ENCODE measurements at places on chromosomes 3 and 15.

GRCh38 chr3:150743508-150743907, 19.5 kb downstream of the SIAH2 start:
- no peak for DNase-seq

DNA sequence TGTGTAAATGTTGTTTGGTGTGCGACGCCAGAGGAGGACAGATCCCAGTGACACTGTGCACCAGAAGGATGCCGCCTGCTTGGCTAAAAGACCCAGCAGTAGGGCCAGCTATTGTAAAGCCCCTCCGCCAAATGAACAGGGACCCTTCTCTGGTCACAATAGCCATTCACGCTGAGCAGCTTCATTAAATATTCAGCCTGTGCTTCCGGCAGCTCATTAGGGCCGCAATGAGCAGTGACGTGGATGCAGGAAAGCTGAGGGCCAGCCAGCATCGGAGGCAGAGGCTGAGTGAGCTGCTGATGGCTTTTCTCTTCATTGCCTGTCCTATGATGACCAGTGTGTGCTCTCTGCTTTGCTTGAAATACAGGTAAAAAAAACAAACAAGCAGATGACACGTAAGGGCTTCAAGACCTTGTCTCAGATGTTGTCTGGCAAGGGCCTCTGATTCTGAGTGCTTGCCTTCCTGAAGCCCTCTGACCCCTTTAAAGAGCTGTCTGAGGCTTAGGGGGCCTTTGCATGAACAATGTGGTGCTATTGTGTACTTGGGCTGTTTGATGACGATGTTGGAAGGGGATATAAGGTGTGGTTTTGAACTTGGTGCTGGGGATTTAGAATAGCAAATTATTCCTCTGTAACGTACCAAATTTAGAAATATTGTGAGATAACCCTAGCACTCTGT, 130.4 kb downstream of the FEZF2 start:
- no peak for DNase-seq

- no peak for DNase-seq
Observed at GRCh38 chr15:38612159-38612863, 47.7 kb upstream of the RASGRP1 start.

DNA sequence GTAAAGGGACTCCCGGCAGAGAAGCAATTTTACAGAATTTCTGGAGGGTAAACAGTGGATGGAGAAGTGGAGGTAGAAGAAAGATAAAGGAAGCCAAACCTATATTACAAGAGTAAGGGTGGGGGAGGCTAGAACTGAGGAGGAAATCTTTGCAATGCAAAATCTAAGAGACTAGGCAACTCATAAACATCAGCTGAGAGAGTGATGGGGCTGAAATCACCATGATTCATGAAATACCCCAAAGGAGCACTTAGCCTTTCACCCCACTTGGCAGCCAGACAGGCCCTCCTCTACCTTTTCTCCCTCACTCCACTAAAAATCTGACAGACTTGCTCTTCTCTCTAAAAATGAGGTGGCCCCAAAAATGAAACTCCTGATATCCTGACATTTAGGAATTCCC, 19.5 kb upstream of the ZBTB38 start:
- no peak for DNase-seq

GRCh38 chr15:52975941-52976449, 185.9 kb upstream of the ONECUT1 start:
- DNase-seq: no peak

DNA sequence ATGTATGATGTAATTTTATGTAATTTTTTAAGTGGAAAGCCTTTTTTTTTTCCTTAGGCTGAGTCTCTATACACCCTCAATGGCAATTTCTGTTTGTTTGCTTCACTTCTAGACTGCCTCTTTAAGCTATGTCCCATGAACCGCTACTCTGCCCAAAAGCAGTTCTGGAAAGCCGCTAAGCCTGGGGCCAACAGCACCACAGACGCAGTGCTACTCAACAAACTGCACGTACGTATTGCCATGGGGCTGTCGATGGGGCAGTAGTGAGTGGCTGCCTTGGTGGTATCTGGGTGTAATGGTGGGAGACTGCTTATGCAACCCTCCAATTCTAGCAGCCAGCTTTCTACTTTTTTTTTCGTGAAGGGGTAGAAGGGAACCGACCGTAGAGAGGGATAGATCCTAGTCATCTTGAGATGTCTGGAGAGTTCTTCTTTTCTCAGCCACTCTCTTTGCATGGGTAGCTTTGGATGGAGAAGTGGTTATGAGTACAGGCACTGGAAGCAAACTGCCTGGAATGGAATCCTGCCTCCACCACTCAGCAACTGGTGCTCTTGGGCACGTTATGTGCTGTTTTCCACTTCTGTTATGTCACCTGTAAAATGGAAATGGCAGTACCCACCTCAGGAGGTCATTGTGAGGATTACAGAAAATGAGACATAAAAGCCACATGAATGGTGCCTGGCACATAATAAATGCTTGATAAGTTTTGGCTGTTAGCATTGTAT, 134.7 kb downstream of the ITPR1 start:
- no peak for DNase-seq

GRCh38 chr3:184193991-184194539, 8.1 kb downstream of the ABCF3 start:
- no peak for DNase-seq

GRCh38 chr15:76310475-76311099, 682 bp downstream of the ETFA start:
- no peak for DNase-seq

GRCh38 chr15:59051873-59052861, 52.8 kb upstream of the CCNB2 start:
- no peak for DNase-seq

DNA sequence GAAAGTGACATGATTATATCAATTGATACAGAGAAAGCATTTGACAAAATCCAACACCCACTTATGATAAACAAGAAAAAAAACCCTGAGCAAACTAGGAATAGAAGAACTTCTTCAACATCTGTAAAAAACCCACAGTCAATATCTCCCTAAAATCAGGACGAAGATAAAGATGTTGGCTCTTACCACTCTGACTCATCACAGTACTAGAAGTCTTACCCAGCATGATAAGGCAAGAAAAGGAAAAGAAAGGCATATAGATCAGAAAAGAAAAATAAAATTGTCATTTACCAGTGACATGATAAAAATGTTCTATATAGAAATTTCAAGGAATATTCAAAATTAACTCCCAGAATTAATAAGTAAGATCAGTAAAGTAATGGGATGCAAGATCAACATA, 7.2 kb upstream of the FBXW12 start:
- no peak for DNase-seq

DNA sequence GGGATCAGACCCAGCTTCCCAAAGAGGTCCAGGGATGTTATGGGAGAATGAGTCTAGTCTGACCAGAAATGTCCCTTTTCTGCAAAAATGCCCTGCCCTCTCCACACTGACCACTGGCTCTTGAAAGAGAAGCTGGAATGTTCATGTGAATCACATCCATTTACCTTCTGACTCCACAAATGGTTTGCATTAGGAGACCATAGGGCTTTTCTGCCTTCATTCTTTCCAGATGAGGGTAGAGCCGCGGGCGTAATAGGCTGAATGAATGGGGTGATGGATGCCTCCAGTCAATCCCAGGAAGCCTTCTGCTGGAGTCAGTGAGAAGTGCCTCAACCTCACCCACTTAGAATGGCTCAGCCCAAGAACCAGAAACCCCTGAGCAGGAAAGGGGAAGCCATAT, 47.2 kb upstream of the IREB2 start:
- no peak for DNase-seq

GRCh38 chr3:156631323-156631722, 43.1 kb upstream of the TIPARP start:
- no peak for DNase-seq

- DNase-seq: no peak
Observed at GRCh38 chr3:127014536-127015281, 31.8 kb downstream of the PLXNA1 start.

GRCh38 chr15:54197995-54198394, 219.8 kb downstream of the UNC13C start:
- DNase-seq: no peak

- DNase-seq: no peak
Observed at GRCh38 chr3:190101320-190102011, 19.2 kb downstream of the P3H2 start.

- no peak for DNase-seq
Observed at GRCh38 chr3:72144773-72145505, 360.0 kb upstream of the PROK2 start.

GRCh38 chr3:132038198-132038825, 3.5 kb upstream of the CPNE4 start:
- no peak for DNase-seq

DNA sequence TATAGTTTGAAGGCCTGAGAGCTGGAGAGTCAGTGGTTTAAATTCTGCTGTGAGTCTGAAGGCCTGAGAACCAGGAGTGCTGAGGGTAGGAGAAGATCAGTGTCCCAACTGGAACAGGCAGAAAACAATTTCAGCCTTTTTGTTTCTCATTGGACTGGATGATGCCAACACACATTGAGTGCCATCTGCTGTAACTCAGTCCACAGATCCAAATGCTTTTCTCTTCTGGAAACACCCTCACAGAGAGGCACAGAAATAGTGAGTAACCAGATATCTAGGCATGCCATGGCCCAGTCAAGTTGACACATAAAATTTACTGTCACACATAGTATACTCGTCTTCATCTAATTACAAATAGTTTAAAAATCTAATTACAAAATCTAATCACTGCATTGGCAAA, 100.8 kb downstream of the NEO1 start:
- DNase-seq: no peak

DNA sequence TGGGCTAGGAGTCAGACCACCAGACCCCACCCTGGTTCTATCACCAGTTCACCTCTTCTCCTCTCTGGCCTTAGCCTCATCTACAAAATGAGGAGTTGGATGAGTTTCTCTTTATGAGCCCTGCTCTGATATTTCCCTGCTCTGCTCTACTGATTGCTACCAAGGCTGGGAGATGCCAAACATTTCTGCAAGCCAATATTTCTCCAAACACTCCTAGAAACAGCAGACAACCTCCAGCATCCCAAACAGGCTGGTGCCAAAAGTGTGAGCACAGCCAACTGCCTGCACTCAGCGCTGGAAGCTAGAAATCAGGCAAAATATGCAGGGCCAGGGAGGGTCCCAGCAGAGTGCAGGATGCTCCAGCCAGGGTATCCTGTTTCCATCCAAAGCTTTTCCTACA, 10.8 kb downstream of the DAPK2 start:
- no peak for DNase-seq

DNA sequence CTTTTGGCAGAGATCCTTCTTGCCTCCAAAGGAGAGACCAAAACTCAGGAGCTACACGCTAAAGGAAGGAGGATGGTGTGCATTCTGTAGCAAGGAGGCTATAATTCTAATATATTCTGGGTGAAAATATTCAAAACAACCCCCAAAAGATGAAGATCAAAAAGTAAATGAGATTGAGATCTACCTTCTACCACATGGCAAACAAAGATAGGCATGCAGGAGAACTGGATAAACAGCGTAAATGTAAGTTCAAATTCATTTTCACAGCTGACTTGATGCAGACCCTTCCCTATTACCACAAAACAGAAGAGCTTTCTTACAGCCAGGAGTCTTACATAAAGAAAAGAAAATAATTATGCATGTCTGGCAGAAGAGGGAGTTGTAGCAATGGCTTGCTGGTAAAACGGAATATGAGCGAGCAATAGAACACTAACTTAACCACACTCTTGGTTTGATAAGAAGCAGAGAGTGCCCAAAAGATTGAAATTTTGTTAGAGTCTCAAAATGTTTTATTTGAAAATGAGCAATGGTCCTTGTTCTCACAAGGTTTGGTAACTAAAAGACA, 272.7 kb downstream of the MECOM start:
- DNase-seq: no peak

DNA sequence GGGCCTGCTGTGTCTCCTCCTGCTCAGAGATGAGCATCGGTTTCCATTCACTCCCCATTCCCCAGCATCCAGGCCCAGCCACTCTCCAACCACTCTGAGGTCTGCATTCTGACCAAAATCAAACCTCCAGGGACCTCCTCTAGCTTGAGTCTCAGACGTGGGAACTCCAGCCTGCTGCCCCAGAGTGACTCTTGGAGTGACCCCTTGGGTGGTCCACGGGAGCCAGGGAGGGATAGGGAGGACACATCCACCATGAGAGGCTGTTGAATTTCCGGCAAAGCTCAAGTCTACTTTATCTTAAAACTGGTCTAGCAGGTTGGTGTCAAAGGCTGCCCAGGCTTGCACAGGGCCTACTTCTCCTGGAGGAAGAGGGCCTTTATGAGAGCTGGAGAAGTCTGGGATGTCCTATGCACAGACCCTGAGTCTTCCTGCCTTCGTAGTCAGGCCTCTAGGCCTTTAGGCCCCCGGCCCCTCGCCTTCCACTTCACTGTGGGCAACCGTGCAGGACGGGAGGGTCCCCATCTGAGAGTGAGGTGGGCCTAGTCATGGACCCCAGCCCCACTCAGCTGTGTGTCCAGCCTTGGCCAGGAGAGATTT, 8.9 kb downstream of the CISH start:
- DNase-seq: no peak

- no peak for DNase-seq
Observed at GRCh38 chr3:57727106-57727505, 29.0 kb upstream of the SLMAP start.

GRCh38 chr3:107870096-107870495, 220.7 kb downstream of the CD47 start:
- no peak for DNase-seq

- no peak for DNase-seq
Observed at GRCh38 chr15:77023576-77024272, 28.8 kb downstream of the PSTPIP1 start.

DNA sequence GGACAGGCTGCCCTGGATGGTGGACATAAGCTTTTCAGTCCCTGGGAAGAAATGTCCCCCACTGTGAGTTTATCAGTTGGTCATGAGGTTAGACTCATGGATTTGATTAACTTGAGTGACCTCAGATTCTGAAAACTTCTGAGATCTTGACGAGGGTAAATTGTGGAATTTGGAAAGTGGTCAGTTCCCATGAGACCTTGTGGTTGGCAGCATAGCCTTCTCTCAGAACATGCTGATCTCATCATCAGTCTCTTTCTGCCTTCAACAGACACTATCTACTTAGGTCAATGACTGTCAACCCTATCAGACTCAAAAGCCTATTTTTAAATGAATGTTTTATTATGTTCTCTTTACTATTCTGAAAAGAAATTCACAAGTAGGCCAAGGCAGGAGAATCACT, 45.6 kb upstream of the NDUFB4 start:
- DNase-seq: no peak

GRCh38 chr3:187954873-187955586, 198.9 kb upstream of the LPP start:
- DNase-seq: no peak

GRCh38 chr3:31432897-31433678, 99.6 kb upstream of the STT3B start:
- DNase-seq: no peak

GRCh38 chr3:38644016-38644661, 5.3 kb downstream of the SCN5A start:
- DNase-seq: no peak

DNA sequence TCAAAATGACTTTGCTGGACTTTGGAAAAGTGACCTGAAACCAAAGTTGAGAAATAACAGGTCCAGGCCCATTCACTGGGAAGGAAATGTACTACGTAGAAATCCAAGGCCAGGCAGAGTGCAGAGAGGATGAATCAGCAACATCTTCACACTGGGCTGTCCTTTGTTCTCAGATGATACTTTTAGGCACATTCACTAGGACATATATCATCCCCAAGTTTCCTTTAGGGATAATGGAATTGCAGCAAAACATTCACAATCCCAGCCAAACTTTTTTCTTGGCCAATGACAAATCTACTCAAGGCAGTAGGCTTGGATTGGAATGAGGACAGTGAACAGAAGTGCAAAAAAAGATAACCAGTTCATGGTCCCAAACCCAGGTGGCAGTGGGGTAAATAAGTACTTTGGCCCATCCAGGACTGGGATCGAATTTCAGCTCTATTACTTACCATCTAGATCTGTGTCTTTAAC, 75.1 kb downstream of the CLDN11 start:
- no peak for DNase-seq

GRCh38 chr3:11692532-11692813, 48.8 kb upstream of the VGLL4 start:
- no peak for DNase-seq
